ENCODE measurements at places on chromosomes 2 and 18.

DNA sequence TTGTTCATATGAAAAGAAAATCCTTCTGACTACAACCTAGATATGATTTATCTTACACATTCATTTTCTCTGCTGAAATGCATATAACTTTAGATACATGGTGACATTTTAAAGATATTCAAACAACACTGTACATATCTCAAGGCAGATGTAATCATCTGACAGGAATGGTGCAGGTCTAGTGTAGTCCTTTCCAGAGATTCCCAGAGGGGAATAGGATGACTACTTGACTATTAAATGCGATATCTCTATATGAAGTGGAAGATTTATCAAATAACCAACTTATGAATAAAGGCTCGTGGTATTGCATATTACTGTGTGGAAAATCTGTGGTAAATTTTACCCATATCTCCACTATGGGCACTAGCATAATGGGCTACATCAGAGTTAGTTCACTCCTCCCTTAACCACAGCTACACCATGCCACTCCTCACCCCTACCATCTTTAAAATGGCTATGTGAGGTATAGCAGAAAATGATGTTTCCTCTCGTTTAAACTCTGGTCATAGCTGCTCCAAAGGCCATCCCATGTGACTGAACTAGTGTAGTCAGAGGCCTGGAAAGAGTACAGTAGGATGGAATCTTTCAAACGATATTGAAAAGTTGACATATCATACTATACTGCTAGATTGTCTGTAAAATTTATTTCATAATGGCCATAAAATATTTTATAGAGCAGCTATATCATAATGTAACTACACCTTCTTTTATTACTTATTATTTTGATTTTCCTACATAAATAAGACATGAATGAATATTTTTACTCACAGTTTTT is 9.1 kb upstream of the ITPRID2 start:
- no peak for DNase-seq

- DNase-seq, result no peak
Measured at GRCh38 chr18:59266459-59266858, 6.8 kb downstream of the RAX start.

DNA sequence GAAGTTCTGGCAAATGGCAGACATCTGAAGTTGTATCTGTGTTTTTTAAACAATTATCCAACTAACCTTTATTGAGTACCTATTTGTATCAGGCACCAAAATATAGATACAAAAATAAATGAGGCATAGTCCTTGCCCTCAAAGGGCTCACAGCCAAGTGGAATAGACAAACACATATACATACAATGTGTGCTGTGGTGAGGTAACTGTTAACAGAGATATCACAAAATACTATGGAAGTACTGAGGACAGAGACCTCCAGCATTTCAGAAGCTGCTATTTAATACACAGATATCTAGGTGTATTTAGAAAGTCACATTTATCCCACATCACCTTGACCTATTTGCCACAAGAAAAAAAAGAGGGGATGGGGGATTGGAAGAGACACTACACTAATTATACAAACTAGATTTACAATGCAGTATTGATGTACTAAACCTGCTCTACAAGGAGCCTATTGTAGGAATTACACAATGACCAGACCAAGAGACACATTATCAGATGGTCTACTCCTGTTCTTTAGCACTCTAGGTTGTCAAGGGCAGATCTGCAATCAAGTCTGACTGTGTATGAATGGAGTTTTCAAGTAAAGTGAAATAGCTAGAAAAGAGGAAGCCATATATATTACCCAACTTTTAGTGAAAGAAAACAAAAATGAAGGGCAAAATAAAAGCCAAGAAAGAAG is 62.2 kb downstream of the SPIRE1 start:
- no peak for DNase-seq

DNA sequence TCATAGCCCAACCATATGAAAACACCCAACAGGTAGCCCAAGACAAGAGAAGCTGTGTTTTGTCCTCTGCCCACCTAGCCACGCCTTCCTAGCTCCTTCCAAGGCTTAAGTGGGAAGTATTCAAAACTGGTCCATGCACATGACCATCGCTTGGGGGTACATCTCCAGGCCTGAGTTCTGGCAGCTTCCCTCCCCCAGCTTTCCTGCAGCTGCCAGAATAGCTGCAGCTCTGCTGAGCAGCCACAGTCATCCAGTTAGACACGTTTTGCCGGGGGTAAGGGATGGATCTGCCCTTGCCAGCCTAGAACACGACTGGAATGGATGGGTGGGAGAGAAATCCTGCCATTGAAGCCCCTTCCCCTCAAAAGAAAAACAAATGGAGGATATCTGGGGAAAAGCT is 166.8 kb downstream of the NRP2 start:
- no peak for DNase-seq

DNA sequence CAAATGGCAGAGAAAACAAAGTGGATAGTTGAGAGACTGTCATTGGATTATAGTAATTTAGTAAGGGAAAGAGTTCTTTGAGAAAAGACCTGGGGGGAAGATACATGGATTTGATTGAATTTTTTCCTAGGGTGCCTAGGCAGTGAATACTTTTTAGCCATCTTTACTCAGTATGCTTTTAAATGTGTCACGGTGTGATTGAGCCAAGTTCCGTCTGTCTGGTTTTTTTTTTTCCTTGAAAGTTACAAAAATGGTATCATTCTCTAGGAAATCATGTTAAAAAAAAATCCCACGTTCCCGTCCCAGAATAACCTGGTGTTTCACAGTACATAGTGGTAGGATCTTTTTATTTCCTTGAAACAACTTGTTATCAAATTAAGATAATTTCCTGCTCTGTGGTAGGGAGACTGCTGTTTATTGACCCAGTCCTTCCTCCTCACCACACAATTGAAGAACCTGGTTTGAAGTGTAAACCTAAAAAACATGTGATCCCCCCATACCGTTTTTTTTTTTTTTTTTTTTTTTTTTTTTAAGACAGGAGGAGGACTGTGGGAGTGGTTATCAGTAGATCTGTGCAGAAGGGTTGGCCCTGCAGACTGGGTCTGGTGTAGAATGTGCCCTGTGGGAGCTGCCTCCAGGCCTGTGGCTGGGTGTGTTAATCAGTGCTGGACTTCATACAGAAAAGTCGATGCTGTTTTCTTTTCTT is 55.1 kb downstream of the DGKD start:
- DNase-seq, result no peak

- DNase-seq, result no peak
Measured at GRCh38 chr2:84880645-84881521, at the start of gene TRABD2A. TSS of gene TRABD2A (minus strand) at chr2:84881084. CDS start at chr2:84881039, 45 bp downstream.

DNA sequence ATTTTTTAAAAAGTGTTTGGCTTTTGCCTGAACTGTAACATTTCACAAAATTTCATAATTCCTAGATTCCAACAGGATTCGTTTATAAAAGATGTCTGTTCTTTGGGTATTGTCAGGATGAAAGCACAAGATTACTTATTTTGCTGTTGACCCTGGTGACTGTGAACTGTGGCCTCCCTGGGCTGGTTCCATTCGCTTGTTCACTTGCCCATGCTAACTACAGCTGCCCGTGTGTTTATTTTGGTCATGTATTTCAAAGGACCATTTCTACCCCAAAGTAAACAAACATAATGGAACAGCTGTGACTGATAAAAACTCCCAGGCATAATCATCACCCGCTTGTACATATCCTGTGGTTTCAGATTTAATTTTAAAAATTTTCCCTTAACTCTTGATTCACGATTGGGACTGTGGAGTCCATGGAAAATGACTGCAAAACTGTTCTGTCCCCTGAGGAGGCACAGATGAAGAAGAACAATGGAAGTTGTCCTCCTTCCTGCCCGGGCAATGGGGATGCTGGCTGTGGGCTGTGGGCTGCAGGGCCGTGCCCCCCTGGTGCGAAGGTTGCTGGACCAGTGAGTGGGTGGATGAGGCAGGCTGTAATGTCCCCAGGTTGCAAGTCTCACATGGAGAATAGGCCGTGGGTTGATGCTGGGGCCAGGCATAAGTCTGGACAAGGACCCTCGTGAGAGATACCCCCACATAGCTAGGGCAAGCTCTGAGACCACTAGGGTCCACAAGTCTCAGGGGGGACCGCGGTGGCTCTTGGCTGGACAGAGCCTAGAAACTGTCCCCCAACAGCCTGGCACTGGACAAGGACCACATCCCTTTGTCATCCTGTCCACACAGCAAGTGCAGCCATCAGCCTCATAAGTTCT is 28.9 kb upstream of the HDAC4 start:
- no peak for DNase-seq
